Fibroblast of skin of left biceps (primary cell): ENCODE measurements at places on chromosomes 3 and 15.
A peak's percentile ranks its signal among the peaks of the same experiment; 100 is the strongest.

DNA sequence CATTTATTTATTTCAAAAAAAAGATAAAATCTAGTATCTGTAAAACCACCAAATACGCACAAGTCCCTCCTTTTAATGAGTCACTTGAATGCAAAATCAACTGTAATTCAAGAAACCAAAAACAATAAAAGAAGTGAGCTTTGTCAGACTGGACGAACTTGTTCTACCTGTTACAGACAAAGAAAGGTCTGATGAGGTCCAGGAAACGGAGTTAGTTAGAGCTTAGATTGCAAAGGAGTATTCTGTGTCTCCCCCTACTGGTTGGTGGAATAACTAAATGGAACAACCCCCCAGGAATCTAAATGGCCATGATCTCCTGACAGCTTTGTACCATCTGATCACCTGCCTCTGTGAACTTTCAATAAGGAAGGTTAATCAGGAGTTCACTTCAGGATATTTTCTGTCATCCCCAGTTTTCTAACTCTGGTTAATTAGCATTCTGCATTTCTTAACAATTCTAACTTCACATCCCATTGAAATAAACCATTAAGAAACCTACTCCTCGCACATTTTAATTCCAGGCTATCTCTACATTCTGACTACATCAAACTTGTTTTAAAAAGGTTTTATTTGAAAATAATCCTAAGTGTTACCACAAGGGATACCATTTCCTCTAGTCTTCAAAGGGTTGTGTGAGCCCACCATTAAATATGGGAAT, 333.0 kb upstream of the SATB1 start:
- DNase-seq, result no peak

DNA sequence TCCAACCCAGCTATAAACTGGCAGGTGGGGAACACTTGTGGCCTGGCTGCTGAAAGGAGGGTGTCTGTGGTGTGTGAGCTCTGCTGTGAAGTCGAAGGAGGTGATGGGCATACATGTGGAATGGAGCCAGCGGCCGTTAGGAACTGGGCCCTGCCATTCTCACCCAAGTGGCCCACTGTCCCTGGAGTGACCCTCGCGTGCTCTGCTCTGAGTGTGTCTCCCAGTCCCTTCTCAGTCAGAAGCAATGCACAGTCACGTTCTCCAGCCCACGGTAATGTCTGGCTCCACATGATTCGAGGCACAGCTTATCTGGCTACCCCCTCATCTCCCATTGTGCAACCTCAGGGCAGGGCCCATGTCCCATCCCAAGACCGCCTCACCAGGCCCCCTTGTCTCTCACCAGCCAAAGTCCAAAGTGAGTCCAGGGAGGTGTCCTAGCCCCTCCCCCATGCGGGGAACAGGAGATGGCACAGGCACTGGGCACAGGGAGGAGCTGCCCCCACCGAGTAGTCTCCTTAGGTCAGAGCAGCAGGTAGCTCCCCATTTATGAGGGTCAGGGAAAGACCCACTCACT, 62.9 kb downstream of the ZNF445 start:
- DNase-seq, result no peak

GRCh38 chr15:100400996-100401395, 59.2 kb upstream of the ADAMTS17 start:
- DNase-seq, result no peak

DNA sequence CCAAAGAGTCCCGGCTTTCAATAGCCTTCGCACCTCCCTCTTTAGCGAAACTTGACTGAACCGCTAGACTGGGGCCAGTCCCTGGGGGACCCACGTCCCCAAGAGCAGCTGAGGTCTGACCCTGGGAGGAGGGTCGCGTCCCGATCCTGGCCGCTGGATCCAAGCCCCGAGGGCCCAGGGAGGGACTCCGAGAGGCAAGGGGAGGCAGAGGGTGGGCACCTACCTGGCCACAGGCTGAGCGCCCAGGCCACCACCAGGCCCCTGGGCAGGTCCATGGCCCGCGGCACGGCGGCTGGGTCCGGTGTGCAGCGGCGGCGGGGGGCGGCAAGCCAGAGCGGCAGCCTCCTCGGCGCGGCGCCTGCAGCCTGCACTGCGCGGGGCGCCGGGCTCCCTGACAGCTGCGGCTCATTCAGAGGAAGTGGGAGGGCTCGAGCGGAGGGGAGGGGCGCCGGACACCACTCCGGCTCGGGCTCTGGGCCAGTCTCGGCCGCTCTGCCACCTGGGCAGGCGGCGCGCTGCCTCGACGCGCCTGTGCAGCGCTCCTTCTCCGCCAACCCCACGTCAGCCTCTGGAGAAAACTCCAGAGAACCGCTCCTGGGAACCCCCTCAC, at the start of gene ITGA11:
Gene ITGA11, minus strand, starts transcription at position 372 of the 610 bp plus-strand sequence. Its CDS starts 97 bp downstream, at position 275.
- no peak for DNase-seq

GRCh38 chr15:47395076-47395475, 322.2 kb upstream of the SEMA6D start:
- no peak for DNase-seq

DNA sequence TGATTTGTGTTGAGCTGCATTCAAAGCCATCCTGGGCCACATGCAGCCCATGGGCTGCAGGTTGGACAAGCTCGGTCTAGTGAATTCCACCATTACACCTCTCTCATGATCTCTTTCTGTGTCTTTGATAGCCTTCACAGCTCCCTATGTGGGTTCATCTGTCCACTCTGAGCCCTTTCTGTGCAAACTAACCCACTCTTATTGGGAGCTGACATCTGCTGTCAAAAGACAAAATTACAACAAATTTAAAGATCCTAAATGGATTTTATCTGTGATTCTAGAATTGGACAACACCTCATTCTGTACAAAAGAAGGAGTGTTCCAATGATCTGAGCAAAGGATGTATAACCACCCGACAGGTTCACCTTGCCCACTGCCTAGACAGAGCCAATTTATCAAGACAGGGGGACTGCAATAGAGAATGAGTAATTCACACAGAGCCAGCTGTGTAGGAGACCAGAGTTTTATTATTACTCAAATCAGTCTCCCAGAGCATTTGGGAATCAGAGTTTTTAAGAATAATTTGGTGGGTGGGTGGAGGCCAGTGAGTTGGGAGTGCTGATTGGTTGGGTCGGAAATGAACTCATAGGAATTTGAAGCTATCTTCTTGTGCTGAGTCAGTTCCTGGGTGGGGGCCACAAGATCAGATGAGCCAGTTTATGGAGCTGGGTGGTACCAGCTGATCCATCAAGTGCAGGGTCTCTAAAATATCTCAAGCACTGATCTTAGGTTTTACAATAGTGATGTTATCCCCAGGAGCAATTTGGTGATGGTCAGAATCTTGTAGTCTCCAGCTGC, 2.6 kb upstream of the XYLB start:
- no peak for DNase-seq

DNA sequence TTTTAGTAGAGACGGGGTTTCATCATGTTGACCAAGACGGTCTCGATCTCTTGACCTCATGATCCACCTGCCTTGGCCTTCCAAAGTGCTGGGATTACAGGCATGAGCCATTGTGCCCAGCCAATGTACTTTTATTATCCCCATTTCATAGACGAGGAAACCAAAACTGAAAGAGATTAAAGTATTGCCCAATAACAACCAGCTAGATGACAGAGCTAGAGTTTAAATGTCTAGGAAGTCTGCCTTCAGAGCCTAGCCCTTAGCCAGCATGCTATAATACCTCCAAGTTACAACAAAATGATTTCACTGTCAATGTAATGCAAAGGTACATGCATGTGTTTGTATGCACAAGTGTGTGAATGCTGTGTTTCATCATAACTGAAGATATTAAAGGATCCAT, 389.4 kb upstream of the RBMS3 start:
- no peak for DNase-seq

DNA sequence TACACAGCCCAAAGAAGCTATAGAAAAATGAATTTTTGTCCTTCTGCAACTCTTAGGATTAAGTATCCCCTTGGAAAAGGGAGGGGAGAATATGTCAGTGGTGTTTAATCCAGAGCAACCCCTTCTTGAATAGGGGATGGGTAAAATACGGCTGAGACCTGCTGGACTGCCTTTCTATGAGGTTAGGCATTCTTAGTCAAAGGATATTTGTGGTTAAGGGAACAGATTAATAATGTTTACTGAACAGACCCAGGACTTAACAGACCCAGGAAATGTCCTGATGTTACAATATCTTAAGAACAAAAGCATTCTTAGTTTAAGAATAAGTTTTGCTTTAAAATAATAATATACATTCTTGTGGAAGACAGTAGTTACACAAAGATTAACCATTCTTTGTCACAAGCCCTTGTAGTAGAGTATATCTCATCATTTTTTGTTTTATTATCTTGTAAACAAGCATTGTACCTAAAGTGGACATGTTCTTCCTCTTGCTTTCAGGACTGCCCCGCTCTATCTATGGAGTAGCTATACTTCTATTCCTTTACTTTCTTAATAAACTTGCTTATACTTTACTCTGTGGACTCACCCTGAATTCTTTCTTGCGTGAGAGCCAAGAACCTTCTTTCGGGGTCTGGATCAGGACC, 43.8 kb upstream of the B3GALNT1 start:
- no peak for DNase-seq

- DNase-seq, result no peak
Observed at GRCh38 chr3:66463730-66464511, 36.9 kb downstream of the LRIG1 start.

DNA sequence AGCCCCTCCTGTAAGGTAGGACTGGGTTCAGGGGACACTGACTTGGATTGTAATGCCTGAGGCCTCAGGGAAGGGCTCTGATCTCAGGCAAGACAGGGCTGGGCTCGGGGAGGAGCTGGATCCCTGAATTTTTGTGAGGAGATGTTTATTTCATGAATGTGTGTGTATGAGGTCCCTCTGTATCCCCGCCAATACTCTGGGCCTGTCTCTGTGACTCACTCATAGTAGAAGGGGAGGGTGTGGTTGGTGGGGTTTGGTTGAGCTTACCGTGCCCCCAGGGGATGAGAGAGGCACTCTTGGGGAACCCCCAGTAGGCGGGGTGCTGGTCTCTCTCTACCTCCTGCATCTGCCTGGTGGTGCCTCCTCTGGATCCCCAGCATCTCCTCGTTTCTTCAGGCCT, 28.1 kb downstream of the RPSA start:
- DNase-seq, result no peak

GRCh38 chr15:48802867-48803266, 8.0 kb downstream of the CEP152 start:
- DNase-seq, result peak; percentile 68

GRCh38 chr3:128123156-128123537, 465 bp downstream of the RUVBL1 start:
- DNase-seq, result no peak

DNA sequence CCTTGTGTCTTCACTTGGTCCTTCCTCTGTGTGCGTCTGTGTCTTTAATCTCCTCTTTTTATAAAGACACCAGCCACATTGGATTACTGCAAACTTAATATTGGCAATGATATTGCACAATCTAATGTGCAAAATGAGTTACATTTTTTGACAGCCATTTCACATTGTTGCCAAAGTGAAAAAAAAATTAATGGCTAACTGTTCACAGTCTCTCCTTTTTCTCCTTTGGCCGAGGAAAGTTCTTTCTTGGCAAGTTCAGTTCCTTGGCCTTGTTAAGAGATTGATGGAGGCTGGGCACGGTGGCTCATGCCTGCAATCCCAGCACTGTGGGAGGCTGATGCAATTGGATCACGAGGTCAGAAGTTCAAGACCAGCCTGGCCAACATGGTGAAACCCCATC, 62.2 kb upstream of the ZNF280D start:
- no peak for DNase-seq

DNA sequence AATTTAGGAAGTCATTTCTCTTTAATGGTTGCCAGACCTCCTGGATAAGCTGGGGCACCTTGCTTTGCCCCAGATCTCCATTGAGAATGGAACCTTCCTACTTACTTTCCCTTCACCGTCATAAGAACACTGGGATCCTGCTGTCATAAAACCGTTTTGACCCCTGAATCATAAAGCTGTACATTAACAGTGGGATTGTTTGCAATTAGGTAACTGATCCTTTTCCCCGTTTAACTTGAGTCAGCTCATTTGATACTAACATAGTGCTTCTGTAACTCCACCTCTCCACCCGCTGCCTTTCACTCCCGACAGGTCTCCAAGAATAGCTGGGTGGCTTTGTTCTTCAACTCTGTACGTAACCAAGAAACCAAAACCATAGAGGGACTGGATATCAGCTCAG, 308.2 kb upstream of the WNT5A start:
- no peak for DNase-seq

- no peak for DNase-seq
Observed at GRCh38 chr3:50146316-50146901, 8.7 kb upstream of the SEMA3F start.

DNA sequence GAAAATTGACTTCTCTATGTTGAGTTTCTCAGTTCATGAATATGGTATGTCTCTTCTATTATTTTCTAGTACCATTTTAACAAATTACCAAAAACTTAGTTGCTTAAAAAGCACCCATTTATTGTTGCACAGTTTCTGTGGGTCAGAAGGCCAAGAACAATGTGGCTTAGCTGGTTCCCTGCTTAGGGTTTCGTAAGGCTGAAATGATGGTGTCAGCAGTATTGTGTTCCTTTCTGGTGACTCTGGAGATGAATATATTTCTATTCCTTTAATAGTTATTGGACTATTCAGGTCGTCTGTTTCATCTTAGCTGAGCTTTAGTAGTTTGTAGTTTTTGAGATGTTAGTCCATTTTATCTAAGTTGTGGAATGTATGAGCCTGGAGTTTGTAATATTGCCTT, 44.9 kb downstream of the IL1RAP start:
- no peak for DNase-seq

- no peak for DNase-seq
Observed at GRCh38 chr3:132164469-132165092, 129.8 kb upstream of the CPNE4 start.

- DNase-seq, result no peak
Observed at GRCh38 chr3:147471741-147472140, 62.6 kb downstream of the ZIC1 start.

DNA sequence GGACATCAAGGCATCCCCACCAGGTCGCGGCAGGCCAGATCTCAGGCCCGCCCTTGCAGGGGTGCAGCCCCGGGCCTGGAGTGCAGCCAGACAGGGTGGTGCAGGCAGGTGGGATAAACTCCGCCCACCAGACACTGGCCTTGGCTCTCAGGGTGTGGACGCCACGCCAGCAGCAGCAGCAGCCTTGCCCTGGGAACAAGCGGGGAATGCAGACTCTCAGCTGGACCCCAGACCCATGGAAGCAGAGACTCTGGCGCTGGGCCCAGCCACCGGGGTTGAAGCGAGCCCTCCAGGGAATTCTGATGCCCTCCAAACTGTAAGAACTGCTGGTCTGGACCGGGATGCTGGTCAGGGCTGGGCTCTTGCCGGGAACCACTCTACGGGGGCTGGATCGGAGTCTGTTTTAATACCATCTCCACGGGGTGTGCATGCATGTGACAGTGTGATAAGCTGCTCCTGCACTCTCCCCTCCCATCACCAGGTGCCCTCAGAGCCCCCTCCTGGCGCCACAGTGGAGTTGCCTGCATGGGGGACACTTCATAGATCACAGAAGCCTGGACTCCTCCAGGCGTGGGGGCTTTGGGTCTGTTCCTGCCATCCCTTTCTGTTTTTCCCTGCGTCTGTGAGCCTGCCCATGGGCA, 142.7 kb downstream of the NSMCE3 start:
- DNase-seq, result no peak

GRCh38 chr3:155079468-155079745, 712 bp upstream of the MME start:
- DNase-seq, result no peak
